Stimulated activated CD8-positive, alpha-beta memory T cell treated with anti-CD3 and anti-CD28 coated beads, Interleukin-4, amount 100 ng/mL, for 24 hours (primary cell): ENCODE measurements at places on chromosomes 16 and 17.

- DNase-seq, result no peak
Observed at GRCh38 chr17:83115202-83115651, 35.8 kb downstream of the METRNL start.

DNA sequence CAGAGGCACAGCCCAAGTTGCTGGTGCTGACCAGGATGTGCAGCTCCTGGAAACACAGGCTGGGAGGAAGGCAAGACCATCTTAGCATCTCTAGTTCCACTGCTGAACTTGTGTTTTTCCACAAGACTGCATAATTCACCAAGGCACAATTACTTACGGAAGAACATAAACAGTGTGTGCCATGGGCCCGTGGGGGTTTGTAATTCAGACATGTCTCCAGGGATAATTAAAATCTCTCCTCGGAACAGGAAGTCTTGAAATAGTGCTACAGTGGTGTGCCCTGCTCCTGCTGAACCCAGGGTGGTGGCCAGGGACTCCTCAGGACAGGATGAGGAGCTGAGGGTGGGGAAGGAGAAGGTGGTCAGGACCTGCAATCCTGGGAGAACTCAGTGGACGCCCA lies 188.2 kb downstream of the CCT6B start:
- no peak for DNase-seq

DNA sequence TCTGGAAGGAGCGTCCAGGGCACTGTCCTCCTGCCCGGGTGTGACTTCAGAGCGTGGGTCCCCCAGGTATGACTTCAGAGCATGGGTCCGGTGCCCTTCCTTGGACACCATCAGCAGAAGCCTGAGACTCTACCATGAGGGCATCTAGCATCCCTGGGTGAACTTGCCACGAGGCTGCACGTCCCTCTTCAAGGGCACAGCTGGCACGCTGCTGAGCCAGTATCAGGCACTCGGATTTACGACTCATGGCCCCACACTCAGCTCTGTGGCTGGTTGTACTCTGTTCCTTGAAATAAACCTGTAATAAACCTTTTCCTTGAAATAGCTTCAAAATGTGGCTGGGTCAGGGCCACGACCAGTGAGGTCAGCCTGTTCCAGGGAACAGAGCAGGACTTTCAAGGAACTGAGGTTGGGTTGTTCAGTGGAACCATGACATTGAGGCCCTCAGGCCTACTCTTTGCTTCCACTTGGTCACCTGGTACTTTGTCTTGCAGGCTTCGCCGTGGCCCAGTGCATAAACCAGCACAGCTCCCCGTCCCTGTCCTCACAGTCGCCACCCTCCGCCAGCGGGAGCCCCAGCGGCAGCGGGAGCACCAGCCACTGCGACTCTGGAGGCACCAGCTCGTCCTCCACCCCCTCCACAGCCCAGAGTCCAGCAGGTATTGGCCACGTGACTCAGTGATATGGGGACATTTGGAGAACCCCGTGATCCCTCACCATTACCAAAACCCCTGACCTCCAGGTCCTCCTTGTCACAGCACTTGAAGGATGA lies 89.9 kb downstream of the SOCS1 start:
- no peak for DNase-seq

DNA sequence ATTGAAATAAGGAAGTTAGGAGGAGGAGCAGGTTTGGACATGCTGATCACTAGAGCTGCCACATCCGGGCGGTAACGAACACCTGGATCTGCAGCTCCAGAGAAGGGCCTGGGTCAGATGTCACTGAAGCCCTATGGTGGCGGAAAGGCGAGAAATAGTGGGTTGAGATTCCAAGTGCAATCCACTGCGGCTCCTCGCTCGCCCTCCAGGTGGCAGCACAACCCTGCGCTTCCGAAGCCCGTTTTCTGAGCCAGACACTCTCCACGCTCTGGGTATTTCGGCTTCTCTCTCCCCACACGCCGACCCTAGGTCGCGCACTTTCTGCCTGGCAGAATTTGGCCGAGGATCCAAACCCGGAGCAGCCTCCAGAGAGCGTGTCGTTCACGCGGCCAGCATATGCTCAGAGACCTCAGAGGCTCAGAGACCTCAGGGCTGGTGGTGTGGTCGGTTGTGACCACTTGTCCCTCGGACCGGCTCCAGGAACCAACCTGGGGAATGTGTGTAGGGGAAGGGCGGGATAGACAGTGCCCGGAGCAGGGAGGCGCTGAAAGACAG lies 922 bp upstream of the SLC2A4 start:
- DNase-seq, result peak; percentile 71

DNA sequence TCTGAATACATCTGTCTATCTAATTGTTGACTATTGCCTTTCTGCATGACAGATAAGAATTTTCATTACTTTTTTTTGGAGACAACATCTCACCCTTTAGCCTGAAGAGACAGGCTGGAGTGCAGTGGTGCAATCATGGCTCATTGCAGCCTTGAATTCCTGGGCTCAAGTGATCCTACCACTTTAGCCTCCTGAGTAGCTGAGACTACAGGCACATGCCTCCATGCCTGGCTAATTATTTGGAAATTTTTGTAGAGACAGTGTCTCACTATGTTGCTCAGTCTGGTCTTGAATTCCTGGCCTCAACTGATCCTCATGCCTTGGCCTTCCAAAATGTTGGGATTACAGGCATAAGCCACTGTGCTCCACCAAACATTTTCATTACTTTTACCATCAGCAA lies 99.8 kb upstream of the ELAC2 start:
- no peak for DNase-seq

DNA sequence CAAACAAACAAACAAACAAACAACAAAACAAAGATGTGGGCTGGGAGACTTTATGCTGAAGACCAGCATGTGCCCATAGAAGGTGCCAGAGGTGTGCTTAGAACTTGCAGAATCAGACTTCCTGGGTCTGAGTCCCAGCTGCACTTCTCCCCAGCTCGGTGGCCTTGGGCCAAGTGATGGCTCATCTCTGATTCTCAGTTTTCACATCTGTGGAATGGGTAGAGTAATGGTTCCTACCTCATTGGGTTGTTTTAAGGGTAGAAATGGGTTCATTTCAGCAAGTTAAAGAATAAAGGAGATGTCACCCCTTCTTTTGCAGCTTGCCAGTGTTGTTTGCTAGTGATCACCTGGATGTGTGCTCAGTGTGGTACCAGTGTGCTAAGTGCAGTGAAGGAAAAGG lies 10.7 kb downstream of the NKD1 start:
- no peak for DNase-seq
